H1 (cell line): ENCODE measurements at places on chromosomes 2 and 18. TPM values are rescaled to one million over a fixed set of nuclear protein-coding genes. Genes with fewer than 3 reads are reported as not detected.

SCN9A gene
- polyA plus RNA-seq = 1.6 and 2.0 TPM in 2 replicates

SCG2 gene
- polyA plus RNA-seq = 0.27 and 0.54 TPM in 2 replicates

NCKAP1 gene
- polyA plus RNA-seq = 48.5 and 90.8 TPM in 2 replicates

COBLL1 gene
- 1.4 and 2.2 TPM in 2 replicates for polyA plus RNA-seq

CCL20 gene
- not detected in 2 replicates for polyA plus RNA-seq

RMDN2 gene
- polyA plus RNA-seq = 0.35 and 0.53 TPM in 2 replicates

LMAN2L gene
- polyA plus RNA-seq = 11.1 and 17.6 TPM in 2 replicates

SERPINB10 gene
- polyA plus RNA-seq = not detected in 2 replicates

CNTNAP5 gene
- polyA plus RNA-seq = 0.11 and 0.13 TPM in 2 replicates

DPP4 gene
- polyA plus RNA-seq = 1.0 and 1.3 TPM in 2 replicates

SPEG gene
- polyA plus RNA-seq = 19.9 and 37.1 TPM in 2 replicates

BIRC6 gene
- 30.8 and 32.5 TPM in 2 replicates for polyA plus RNA-seq

VWA3B gene
- not detected in 2 replicates for polyA plus RNA-seq

MAPK4 gene
- 3.3 and 3.7 TPM in 2 replicates for polyA plus RNA-seq

TNP1 gene
- polyA plus RNA-seq = not detected in 2 replicates

CCDC150 gene
- polyA plus RNA-seq = 6.1 and 8.3 TPM in 2 replicates

SMAD2 gene
- 24.7 and 28.4 TPM in 2 replicates for polyA plus RNA-seq

LHCGR gene
- polyA plus RNA-seq = 0.19 and 0.30 TPM in 2 replicates

MYO5B gene
- 5.1 and 7.7 TPM in 2 replicates for polyA plus RNA-seq

EGR4 gene
- polyA plus RNA-seq = 0.08 TPM in 1 of 2 replicates, not detected in the other

RNU2-63P gene
- not detected in 2 replicates for polyA plus RNA-seq

MSTN gene
- polyA plus RNA-seq = not detected in 2 replicates

FAM237A gene
- not detected in 2 replicates for polyA plus RNA-seq

ACMSD gene
- not detected in 2 replicates for polyA plus RNA-seq

ALPG gene
- polyA plus RNA-seq = 2.1 and 3.2 TPM in 2 replicates

GRB14 gene
- polyA plus RNA-seq = 2.4 and 2.5 TPM in 2 replicates

IL1R2 gene
- polyA plus RNA-seq = 0.06 TPM in 1 of 2 replicates, not detected in the other

BCL11A gene
- polyA plus RNA-seq = 11.9 and 12.2 TPM in 2 replicates

PLCL1 gene
- not detected in 2 replicates for polyA plus RNA-seq
